ENCODE measurements at places on chromosomes 7 and 10.

- no peak for DNase-seq
These were observed 268.1 kb downstream of the KLF6 start for GRCh38 chr10:3516923-3517255.

GRCh38 chr7:149209518-149210269 is 14.3 kb downstream of the ZNF282 start:
- peak; percentile 39 for DNase-seq

- DNase-seq, result no peak
These were observed 191.0 kb downstream of the TAX1BP1 start for GRCh38 chr7:27930910-27931476.

DNA sequence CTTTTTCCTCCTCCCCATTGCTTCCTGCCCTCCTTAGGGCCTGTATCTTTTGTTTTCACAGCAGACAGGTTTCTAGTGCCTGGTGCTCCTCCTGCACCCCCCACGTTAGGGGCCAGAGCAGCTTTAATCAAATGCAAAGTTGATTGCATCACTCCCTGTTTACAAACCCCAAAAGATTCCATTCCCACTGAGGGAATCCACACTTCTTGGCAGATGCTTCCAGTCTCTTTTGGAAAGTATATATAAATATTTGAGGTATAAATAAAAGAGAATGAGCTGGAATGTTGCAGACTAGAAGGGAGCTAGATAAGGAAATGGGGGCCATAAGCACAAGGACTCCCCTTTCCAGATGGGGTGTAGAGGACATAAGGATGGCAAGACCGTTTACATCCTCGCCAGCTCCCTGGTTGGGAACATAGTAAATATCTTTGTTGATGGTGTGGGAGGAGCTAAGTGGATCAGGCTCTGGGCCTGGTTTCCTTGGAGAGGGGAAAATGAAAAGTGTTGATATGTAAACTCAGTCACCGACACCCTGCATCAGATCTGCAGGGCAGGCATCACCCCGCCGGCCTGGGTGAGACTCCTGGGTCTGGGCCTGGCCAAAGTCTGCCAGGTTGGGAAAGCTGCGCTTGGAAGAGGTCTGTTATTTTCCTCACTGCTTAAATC is 6.2 kb downstream of the RARRES2 start:
- no peak for DNase-seq

DNA sequence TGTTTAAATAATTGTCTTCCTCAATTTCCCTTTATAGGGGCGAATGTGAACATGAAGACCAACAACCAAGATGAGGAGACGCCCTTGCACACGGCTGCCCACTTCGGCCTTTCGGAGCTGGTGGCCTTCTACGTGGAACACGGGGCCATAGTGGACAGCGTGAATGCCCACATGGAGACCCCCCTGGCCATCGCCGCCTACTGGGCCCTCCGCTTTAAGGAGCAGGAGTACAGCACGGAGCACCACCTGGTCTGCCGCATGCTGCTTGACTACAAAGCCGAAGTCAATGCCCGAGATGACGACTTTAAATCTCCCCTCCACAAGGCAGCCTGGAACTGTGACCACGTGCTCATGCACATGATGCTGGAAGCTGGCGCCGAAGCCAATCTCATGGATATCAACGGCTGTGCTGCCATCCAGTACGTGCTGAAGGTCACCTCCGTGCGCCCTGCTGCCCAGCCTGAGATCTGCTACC is 42.1 kb downstream of the ASB4 start:
- DNase-seq, result no peak

DNA sequence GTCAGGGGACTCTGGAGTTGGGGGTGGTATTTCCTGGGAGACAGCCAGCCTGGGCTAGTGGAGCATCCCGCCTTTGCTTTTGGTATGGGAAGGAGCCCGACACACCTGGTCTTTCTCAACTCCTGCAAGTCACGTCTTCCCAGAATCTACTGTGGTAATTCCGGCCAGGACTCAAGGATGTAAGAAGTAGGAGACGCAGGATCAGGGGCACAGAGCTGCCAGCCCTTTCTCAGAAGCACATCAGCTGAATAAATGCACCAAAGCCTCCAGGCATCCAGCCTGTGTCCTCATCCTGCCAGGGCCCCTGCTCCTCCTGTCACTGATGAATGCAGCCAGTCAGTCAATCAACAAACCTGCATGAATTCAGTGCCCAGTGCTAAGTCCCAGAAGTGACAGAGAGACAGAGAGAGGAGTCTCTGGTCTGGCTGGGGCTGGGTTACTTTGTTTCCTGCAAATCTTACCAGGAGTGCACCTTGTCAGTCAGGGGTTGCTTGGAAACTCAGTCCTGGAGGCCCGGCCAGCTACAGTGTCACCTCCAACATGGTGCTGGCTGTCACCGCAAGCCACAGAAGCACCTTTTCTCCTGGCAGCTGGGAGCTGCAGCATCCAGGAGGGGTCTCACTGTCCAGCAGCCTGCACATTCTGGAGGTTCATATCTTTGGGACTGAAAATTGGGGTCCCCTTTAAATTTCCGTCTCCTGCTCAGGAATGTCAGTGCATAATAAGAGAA is 101.8 kb downstream of the PTPRE start:
- DNase-seq, result no peak

DNA sequence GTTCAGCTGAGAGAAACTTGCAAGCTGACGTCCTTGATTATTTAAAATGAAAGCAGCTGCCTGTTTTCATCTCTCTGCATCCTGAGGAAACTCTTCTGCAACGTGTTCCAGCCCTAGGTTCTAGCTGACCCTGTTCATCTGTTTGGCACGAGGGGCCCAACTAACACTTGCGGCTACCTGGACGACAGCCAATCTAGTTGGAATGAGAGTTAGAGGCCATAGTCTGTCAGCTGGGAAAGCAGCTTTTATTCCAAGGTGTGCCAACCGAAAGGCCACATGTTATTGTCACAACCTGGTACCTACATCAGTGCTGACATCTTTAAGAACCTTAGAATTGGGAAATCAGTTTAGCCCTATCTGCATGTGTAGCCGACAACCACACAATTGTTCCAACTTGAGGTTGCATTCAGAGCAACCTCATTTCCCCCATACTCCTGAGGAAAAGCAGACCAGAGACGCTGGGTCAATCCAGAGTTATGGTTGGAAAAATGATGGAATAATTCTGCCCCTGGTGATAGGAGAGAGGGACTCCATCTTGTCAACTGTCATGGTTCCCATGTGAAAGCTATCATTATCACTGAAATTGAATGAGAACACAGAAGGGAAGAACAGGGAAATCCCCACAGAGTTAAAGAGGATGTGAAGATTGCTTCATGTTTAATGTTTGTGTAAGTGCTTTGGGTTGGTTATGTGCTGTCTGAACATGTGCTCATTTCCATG is 121.6 kb downstream of the EGFR start:
- DNase-seq, result peak; percentile 77

GRCh38 chr10:91347529-91347928 is 62.6 kb upstream of the HECTD2 start:
- DNase-seq, result no peak

DNA sequence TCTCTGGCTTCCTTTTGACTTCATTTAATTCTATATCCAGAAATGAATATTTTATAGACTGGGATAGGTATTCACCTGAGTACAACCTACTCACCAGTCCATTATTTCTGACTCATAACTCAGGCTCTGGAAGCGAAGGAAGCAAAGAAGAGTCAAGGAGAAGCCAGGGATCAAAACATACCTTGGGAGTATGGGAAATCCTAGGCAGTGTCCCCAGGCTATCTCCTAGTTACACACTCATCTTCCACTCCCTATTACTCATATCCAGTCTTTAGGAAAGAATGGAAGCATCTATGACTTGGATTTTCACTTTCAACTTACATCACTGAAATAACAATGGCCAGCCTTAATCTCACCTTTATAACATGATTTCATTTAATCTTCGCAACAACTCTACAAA is 40.9 kb upstream of the ELAPOR2 start:
- DNase-seq, result no peak

GRCh38 chr10:32731527-32731926 is 226.5 kb downstream of the ITGB1 start:
- no peak for DNase-seq

DNA sequence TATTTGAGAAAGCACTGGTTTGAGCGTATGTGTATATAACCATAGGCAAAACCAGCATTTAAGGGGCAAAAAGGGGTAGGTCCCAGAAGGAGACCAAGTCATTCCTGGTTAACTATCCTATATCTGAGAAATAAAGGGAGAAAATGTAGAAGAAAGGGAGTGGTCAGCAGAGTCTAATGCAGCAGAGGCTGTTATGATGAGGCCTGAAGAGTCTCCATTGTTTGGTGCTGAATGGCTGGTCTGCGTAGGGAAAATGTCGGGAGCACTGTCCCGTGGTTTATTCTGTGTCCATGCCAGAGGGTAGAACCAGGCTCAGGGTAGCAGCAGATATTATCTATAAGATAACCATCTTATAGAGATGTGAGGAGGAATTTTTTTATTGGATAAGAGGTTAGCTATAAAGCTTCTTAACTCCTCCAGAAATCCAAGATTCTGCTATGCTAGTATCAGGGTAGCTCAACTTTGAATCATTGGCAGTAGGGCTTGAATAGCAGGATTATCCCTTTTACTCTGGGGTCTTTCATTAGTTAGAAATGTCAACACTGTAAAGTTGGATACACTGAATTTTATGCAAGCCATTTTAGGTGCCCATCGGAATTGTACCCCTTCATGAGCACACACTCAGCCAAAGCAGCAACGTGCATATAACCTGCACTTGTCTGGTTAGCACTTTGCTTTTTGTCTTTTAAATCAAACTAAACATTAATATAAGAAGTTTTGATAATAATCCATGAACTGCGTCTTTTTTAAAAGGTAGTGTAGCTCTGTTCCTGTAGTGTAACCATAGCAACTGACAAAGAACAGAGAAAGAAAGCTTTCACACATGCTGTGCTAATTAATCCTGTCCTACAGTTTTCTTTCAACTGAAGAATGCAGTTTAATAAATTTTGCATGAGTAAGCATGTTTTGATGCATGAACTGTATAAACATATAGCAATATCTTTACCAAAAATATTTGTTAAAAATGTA is 312.0 kb upstream of the FZD1 start:
- peak; percentile 22 for DNase-seq

- DNase-seq, result no peak
These were observed 1.3 kb upstream of the GRK5 start for GRCh38 chr10:119205894-119206602.

GRCh38 chr7:85133560-85133959 is 53.3 kb downstream of the SEMA3D start:
- no peak for DNase-seq

- peak; percentile 18 for DNase-seq
These were observed at the start of gene IRF5 for GRCh38 chr7:128937647-128938543. TSS of gene IRF5 (plus strand) at chr7:128937927. CDS start at chr7:128942082, 4,155 bp downstream.

DNA sequence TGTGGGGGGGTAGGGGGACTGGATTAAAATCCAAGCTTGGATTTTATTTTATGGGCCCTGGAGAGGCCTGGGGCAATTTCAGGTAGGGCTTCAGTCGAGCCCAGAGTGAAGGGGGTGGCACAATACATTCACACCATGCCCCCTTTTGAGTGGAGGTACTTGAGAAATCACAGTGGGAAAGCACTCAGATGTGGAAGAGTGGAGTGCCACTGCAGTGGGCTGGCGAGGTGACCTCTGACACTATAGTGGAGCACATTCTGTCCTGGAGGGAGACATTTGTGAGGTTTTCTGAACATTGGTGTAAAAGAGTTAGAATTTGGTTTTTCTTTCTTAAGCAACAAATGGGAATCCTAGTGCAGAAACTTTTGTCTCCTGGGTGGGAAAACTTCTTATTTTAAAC is 143.2 kb downstream of the WNT2 start:
- no peak for DNase-seq

GRCh38 chr7:159144758-159145489 is at the start of gene VIPR2:
TSS of gene VIPR2 (minus strand) at chr7:159144867. CDS start at chr7:159144771, 96 bp downstream.
- no peak for DNase-seq

DNA sequence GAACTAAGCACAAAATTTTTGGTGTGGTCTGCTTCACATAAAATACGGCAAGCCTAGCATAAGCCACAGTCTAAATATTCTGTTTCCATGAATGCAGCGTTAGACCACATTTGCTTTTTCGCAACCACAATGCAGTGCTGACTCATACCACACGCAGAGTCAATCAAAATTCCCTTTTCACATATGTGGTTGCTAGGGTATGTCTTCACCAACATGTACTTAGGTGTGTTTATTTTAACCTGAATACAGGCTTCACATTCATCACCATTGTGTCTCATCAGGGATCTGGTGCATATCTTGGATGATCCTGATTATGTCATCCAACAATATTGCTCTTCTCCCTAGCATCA is 90.8 kb downstream of the CHN2 start:
- peak; percentile 99 for DNase-seq

DNA sequence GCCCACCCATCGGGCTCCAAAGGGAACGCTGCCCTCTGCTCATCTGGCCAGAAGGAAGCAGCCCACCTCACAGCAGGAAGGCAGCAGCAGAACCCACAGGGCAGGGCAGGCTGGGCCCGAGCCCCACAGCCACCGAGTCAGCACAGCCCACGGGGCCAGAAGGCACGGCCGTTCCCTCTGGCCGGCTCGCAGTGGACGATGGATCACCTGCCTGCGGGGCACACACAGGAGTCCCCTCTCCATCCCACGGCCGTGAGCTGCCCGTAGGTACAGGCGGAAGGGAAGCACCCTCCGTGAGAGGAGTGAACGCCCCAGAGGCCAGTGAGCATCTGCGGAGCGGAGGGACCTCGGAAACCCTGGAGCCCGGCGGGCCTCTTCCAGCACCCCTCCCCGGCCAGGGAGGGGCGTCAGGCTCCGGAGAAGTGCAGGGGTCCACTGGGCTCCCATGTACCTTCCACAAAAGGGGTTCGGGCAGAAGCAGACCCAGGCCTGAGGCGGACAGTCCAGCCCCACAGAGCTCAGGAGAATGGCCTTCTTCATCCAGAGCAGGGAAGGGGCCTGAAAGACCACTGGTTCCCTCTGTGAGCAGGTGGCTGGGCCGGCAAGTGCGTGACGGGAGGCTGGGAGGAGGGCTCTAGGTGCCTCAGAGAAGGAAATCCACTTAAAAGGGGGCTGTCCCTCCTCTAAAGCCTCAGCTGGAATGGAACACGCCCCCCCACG is 11.7 kb downstream of the NUDT1 start:
- no peak for DNase-seq

- no peak for DNase-seq
These were observed 13.5 kb downstream of the COBL start for GRCh38 chr7:51303142-51303525.

GRCh38 chr10:124156524-124157260 is 63.3 kb upstream of the CHST15 start:
- DNase-seq, result no peak

DNA sequence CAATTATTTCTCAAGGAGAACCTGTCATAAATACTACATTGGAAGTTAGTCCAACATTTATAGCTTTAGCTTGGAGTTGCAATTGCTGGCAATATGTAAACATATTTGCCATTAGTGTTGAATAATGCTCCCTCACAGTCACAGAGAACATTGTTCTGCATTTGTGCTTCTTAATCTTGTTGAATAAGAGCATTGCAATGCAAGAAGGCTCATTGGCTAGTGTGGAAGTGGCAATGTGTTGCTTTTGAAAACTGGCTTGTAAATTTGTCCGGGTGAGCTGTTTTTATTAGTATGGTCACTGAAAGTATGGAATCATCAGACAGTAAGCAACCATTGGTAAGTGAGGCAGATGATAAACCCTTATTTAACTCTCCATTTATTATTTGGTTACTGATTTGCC is 47.7 kb upstream of the MBL2 start:
- peak; percentile 21 for DNase-seq
